ENCODE measurements at places on chromosomes 4 and X.

DNA sequence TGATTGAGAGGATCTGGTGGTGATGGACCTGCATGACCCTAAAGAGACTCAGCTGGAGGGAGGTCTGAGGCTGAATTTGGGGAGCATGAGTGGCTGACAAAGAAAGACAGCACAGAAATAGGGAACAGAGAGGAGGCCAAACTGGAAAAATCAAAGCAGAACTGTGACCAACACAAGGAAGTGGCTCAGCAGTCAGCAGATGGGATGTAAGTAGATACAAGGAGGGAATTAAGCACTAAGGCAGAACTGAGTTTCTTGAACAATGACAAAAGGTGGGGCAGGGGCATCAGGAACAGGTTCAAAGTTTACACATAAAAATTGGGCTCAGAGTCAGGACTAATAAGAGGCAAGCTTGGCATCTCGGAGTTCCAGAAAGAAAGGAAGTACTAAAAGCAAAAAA is 144.3 kb upstream of the KLF3 start:
- DNase-seq = no peak

- no peak for DNase-seq
These were observed 39.1 kb upstream of the PDLIM5 start for GRCh38 chr4:94412658-94413038.

GRCh38 chr4:120869613-120870278 is 52.8 kb downstream of the PRDM5 start:
- DNase-seq = no peak

GRCh38 chr4:77190053-77190452 is 33.0 kb downstream of the CCNG2 start:
- DNase-seq = no peak

Measured in NCI-H1694 treated with DMSO at 0.1 percent for 48 hours (cell line).